ENCODE measurements at places on chromosomes 4 and X.
A peak's percentile ranks its signal among the peaks of the same experiment; 100 is the strongest.

DNA sequence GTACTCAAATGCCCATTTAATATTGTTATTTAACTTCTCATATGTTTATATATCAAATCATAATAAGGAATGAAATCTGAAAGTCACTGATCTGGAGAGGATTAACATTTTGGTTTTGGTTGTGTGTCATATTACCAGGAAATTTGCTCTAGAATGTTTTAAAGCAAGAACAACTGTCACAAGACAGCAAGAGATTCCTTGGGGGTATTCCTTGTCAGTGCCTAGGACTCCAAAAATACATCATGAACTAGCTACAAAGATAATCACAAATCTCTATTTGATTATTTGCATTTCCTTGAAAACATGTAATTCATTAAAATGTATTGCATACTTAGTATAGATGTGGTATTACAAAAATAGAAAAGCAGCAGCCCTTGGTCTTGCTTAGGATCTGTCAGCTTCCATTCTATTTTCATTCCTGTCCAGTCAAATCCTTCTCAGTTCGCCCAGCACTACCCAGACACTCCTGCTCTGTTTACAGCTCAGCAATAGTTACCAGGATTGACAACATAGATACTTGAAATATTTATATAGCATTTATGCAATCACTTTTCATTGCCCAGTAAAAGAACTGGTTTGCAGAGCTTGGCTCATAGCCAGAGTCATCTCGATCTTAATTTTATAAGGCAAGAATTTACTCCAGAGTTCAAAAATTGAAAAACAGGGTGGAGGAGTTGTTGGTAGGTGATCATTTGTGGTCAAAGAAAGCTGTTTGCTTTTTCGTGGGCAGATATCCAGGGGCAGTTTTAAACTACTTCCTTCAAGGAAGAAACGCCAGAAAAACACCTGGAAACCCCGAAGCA lies 9.2 kb upstream of the BMP3 start:
- no peak for DNase-seq

DNA sequence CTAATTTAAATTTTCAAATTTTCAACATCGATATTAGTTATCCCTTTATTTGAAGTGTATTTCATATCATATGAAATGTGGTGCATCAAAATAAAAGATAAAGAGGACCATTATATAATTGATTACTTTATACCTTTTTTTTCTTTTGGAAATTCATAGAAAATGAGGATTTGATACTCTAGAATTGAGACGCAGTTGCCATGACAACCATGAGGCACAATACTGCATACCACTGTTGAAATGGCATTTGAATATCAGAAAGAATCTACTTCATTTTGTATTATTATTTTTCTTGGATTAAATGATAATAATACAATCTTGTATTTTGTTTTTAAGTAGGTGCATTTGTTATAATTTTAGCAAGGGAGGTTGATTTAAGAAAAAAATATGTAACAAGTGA lies 323.1 kb downstream of the PCDH18 start:
- DNase-seq = no peak

- no peak for DNase-seq
Measured at GRCh38 chr4:79865201-79865597, 207.8 kb downstream of the ANTXR2 start.

- DNase-seq = no peak
Measured at GRCh38 chr4:2182994-2183393, 58.9 kb downstream of the HAUS3 start.

DNA sequence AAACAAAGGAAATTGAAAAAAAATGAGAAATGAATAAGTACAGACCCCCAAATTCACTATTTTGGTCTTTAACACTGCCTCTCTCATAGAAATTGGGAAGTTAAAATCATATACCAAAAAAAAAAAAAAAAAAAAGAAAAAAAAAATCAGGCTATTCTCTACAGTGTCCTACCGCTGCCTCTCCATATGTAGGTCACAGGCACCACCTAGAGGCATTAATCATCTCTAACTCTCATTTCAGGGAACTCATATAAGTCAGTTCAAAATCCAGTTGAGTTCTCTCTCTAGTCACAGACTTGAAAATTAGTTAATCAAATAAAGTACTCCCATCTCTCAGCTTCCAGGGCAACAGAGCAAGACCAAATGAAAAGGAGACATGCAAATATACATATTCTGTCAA lies 47.9 kb downstream of the COX18 start:
- DNase-seq = peak; percentile 11

DNA sequence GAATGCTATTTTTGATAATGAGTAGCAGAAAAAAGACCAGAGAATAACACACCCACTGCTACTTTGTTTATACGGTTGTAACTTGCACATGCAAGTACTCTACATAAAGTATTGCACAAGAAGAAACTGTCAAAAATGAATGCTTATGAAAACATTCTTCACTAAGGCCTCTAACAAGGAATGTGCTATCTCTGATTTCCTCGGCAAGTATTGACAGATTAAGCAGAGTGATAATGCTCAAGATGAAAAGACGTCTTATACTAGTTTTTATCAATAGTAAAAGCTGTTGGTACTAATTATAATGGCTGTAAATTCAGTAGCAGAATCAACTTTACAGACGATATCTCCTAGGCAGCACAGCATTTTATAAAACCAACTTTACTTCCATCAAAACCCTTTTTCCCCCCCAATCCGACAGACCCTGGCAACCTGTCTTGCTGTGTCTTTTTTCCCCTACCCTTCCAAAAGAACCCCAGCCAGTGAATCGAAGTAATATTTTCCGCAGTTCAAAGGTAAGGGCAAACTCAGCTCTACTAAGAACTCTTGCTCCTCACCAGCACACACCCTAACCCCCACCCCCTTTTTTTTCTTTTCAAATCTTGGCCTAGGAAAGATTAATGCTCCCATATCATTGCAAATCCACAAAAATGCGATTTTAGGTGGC lies 1.5 kb downstream of the FRYL start:
- DNase-seq = peak; percentile 15

DNA sequence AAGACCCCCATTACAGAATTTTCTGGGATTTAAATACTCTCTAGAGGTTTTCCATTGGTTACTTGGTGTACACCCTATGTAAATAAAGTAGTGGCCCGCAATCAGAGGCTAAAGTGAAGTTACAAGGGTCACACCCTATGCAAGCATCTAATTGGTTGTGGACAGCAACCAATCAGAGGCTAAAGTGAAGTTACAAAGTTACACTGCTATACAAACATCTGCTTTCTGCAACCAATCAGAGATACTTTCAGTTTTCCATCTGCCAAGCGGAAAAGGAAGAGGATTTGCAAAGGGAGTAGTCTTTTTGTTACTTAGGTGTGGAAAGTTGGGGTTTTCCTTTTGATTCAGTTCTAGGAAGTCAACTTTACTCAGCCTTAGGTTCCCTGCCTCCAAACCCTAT lies 2.0 kb upstream of the ATRX start:
- no peak for DNase-seq

DNA sequence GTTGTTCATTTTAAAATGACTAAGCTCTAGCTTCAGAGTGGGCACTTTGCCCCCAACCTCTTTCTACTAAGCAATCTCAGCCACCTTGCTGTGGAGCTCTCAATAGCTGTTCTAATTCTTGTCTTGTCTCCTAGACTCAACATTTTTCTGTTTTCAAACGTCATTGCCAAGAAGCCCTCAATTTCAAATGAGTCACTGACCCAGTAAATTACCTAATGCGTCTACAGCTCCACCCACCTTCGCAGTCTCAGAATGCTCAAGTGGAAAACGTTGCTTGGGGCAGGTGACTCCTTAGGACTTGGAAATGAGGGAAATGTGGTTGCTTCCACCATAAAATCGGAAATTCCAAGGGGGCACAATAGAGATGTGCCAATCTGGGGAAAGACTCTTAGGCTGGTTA lies 59.0 kb downstream of the ING2 start:
- DNase-seq = no peak

GRCh38 chr4:36652857-36653256 lies 371.4 kb downstream of the DTHD1 start:
- DNase-seq = no peak

DNA sequence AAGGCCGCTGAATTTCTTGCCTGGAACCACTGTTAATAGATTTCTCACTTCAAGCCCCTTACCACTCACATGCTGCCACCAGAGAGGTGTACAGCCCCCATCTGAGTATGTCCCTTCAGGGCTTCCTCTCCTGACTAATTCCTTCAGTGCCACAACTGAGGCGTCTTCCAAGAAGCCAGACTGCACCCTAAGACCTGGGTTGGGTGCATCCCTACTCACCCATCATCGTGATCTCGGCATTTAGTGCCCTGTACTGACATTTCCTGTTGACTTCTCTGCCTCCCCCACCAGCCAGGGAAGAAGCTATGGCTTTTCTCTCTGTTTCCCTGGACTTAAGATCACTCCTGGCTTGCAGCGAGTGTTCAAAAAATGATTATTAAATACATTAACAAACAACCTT lies 40.4 kb upstream of the MAP3K15 start:
- no peak for DNase-seq

GRCh38 chr4:153156263-153156662 lies 48.0 kb upstream of the TRIM2 start:
- no peak for DNase-seq

GRCh38 chr4:5082376-5082775 lies 31.1 kb downstream of the STK32B start:
- no peak for DNase-seq

- no peak for DNase-seq
Measured at GRCh38 chr4:180448306-180448705, 1794.9 kb upstream of the TENM3 start.

GRCh38 chr4:2385516-2385915 lies 32.9 kb downstream of the ZFYVE28 start:
- DNase-seq = no peak

DNA sequence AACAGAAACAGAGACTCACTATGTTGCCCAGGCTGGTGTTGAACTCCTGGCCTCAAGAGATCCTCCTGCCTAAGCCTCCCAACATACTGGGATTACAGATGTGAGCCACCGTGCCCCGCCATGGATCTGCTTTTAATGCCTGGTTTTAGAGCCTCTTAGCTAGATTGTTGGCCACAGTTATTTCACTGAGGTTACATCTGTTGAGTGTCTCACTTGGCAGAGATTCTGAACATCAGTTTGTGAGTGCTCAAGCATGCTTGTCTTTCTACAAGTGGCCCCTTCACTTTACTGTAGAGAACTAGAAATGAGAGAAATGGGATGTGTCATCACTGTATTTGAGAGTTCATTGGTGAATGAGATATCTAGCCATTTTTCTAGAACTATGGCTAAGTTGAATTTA lies 218.5 kb downstream of the APBB2 start:
- DNase-seq = no peak

GRCh38 chr4:97978791-97979488 lies 164.3 kb downstream of the STPG2 start:
- DNase-seq = no peak

DNA sequence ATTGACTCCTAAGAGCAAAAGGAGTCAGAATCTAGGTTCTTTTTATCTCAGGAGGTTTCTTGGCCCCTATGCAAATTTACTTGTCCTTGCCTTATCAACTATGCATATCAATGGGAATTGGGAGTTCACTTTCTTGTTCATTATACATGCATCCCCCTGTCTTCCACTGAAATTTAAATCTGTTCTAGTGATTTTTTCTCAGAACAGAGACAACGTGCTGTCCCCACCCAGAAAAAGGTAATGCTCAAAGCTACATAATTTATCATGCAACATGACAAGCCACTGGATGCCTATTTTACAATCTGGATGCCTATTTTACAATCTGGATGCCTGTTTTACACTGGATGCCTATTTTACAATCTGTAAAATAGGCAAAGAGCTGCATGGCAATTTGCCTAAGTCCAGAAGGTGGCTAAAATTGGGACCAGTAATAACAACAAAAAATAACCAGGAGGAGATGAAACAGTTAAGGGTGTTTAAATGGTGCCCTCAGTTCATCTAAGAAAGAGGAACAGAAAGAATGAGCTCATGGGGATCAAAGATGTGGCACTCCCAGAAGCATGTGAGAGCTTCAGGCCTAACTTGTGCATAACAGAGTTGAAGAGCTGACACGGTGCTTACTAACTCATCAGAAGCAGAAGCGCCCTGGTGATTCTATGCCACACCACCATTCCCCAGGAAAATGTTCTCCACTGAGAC lies 537.8 kb upstream of the BOD1L1 start:
- no peak for DNase-seq

DNA sequence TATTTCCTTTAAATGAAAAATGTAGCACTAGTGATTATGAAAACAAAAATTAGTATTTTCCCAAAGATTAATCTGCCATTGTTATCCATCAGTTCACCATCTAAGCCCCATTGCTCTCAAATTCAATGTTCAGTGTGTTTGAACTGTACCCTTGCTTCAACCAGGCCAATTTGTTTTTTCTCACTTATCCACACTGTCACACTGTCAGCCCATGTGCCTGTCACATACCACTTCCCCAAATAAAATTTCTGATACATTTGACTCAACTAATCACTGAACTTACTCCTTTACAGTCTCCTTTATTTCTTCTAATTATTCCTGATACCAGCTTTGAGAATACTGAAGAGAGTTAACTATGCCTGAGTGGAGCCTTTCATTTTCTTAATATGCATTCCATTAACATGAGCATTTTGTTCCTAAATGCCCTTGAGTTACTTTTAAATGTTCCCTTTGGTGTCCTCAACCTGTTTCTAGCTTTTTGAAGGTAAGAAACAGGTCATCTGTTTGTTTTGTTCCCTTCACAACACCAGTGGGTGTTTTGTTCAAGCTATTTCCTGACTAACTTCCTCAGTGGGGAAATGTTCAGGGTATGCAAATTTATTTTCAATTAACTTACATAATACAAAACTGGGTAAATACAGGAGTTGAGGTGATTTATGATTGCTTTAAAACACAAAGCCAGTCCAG lies 117.1 kb downstream of the RPA4 start:
- DNase-seq = no peak

- DNase-seq = no peak
Measured at GRCh38 chr4:78166622-78167021, 109.5 kb downstream of the FRAS1 start.

DNA sequence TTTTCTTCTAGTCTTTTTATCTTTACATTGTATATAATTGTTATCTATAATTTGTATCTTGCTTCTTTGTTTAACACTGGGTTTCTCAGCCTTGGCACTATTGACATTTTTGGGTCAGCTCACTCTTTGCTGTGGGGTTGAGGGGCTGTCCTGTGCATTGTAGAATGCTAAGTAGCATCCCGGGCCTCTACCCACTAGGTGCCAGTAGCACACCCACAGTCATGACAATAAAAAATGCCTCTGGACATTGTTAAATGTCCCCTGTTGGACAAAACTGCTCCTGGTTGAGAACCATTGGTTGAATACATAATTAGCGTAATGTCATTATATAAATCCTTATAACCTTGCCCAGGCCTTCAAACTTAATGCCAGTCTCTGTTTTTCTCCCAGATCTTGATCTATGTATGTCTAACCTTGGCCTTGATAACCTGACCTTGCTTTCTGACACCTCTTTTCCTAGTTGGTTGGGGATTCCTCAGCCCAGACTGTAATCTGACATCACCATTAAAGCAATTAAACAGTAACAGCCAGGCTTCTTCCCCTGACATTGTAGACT lies 46.1 kb downstream of the DCX start:
- DNase-seq = no peak

DNA sequence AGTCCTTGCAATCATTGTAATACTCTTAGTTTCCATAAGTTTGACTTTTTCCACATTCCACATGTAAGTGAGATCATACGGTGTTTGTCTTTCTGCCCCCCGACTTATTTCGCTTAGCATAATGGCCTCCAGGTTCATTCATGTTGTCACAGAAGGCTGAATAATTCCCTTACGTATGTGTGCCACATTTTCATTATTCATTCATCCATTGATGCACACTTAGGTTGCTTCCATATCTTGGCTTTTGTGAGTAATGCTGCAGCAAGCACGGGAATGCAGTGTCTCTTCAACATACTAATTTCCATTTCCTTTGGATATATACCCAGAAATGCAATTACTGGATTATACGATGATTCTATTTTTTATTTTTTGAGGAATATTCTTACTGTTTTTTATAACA lies 22.0 kb upstream of the VEGFC start:
- DNase-seq = no peak

Data from retina (tissue), 1 donor.